GOT3 (cell line): ENCODE measurements at places on chromosomes 1 and 21.

DNA sequence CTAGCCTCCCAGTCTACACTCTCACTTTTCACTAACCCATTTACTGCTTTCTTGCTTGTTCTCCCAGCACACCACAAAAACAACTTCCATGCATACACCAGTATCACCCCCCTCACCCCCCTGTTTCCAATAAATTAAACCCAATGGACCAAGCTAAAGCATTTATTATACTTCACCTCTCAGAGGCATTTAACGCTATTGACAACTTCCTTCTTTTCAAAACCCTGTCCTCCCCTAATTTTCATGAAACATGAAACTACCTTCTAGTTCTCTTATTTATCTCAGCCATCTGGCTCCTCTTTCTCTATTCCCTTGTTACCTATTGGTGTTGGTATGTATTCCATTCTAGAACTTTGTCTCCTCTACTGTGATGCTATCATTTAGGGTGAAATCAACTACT lies 32.3 kb downstream of the PTPRC start:
- no peak for DNase-seq

DNA sequence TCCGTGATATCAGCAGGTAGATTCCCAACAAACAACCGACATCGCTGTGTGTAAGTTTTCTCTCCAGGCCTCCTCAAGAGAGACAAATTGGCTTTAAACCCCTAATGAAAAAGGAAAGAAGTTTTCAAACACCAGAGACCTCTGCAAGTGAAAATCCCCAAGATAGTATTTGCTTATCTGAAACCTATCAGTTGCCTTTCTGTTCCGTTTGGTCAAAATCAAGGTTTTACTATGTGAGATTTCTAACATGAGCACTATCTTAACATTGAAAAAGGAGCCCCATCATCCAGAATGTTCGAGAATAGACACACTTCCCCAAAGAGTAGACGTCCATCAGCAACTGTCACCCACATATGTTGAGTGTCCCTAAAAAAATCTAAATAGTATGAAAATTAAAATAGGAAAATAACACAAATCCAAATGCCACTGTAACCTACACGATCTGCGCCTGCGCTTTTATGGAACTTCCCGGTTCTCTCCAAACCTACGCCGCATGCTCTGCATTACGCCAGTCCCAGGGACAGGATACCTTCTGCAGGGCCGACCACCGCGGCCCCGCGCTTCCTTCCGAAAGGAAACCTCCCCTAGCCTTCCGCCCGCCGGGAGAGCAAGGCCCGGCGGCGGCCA lies 1.4 kb downstream of the SFPQ start:
- DNase-seq: no peak

- DNase-seq: no peak
Measured at GRCh38 chr1:112981426-112981825, 25.4 kb upstream of the SLC16A1 start.

DNA sequence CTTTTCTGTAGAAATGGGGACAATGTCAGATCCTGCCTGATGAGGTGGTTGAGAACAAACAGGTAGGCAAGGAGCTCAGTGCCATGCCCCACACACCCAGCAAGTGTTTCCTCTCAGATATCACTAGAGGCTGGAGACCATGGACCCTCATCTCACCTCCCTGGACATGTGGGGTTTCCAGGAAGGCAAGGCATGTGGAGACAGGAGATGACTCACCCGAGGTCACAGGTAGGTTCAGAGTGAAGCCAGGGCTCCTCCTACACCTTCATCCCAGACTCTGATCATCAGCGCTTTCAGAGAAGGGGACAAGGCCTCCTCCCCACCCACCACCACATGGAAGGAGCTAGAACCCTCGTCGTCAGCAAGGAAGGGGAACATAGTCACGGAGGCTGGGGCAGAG lies 69.2 kb downstream of the MATN1 start:
- no peak for DNase-seq

DNA sequence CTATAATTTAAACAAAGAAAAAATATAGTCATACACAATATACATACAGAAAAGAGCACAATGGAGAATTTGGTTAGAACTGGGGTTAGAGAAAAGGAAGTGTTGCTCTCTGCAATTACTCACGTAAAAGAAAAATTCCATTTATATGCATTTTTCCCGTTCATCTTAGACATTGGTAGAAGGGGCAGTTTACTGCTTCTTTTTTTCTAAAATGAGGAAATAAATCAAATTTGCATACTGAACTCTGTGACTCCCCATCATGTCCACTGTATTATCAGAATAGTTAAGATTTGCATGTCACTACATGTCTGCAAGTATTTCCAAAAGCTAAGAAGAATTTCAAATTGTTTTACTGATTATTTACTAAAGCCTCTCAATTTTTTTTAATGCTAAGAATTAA lies 44.1 kb upstream of the C1orf105 start:
- no peak for DNase-seq

- no peak for DNase-seq
Measured at GRCh38 chr1:241235256-241235897, 121.6 kb downstream of the RGS7 start.

- DNase-seq: no peak
Measured at GRCh38 chr1:56135069-56135863, 444.1 kb downstream of the PLPP3 start.

DNA sequence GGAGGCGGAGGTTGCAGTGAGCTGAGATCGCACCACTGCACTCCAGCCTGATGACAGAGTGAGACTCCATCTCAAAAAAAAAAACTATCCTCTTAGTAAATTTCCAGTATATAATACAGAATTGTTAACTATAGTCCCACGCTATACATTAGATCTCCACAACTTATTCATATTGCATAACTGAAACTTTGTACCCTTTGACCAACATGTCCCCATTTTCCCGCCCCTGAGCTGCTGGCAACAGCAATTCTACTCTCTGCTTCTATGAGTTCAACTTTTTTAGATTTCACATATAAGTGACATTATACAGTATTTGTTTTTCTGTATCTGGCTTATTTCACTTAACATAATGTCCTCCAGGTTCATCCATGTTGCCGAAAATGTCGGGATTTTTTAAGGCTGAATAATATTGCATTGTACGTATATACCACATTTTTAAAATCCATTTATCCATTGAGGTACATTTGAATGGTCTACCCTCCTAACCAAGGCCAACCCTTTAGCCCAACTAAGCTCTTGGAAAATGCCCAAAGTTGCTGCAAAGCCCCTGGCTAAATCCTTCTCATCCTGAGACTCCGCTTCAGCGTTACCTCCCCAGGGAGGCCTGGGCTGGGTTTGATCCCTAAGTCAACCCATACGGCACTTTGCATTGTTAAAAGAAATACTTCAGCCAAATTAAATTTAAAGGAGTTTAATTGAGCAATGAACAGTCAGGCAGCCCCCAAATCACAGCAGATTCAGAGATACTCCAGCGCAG lies 34.2 kb downstream of the NEK2 start:
- DNase-seq: no peak

- DNase-seq: no peak
Measured at GRCh38 chr1:9603766-9604753, 15.3 kb downstream of the TMEM201 start.

DNA sequence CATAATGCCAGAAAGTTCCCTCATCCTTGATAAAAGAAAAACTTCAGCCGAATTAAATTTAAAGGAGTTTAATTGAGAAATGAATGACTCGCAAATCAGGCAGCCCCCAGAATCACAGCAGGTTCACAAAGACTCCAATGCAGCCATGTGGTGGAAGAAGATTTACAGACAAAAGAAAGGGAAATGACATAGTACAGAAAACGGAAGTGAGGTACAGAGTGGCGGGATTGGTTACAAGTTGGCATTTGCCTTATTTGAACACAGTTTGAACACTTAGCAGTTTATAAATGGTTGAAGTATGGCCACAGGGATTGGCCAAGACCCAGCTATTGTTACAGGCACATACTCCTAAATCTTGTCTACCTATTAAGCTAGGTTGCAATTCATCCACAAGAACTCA lies 46.6 kb downstream of the HIVEP3 start:
- DNase-seq: no peak

GRCh38 chr1:24384251-24385090 lies 29.1 kb downstream of the STPG1 start:
- DNase-seq: no peak

DNA sequence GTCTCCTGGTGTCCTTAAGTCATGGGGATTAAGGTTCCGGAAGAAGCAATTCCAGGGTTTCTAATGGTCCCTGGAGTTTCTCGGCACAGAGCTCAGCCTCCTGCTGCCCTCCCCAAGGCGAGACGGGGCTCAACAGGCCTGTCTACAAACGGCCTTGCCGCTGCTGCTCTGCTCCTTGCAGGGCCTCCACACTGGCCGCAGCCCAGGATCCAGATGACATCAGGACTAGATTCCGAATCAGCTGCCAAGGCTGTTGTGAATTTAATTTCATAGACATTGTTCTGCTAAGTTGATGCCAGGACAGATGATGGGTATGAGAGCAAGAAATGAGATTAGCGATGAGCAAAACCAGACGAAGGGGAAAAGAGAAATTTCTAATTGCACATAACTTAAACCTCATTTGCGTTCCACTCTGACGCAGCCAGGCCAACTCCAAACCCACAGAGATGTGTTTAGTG lies 103.6 kb upstream of the BACE2 start:
- no peak for DNase-seq

- DNase-seq: no peak
Measured at GRCh38 chr21:45418301-45419071, 13.5 kb downstream of the COL18A1 start.

- DNase-seq: no peak
Measured at GRCh38 chr1:234000557-234001041, 96.1 kb downstream of the SLC35F3 start.

DNA sequence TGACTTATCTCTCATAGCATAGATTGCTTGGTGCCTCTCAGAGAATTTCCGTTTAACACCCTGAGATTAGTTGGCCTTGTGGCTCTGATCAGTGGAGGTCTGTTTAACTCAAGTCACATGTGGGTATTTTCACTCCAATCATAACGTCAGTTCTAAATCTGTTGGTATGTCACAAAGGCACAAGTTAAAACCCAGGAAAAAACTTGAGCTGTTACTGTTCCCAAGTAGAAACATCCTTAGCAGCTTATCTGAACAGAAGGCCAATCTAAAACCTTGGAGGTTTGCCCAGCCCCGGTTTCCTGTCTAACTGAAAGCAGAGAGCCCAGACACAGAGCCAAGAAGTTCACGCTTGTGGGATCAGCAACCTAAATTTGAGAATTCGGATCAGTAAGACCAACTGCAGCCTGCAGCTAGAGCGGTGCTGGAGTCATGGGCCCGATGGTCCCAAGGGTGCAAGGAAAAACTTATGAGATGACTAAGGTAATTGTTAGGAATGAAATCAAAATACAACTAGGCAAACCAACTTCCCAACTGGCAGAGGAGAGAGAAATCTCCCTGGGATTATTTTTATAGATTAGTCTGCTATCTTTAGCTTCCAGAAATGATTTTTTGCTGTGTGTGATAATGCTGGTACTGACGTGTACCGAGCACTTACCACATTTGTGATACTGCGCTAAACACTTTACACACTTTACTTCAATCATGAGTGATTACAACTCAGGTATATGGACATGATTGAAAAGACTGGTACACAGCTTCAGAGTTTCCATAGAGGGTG lies 90.2 kb upstream of the C1orf21 start:
- DNase-seq: peak; percentile 31

- DNase-seq: no peak
Measured at GRCh38 chr1:193543259-193543658, 356.8 kb upstream of the B3GALT2 start.

- DNase-seq: no peak
Measured at GRCh38 chr21:42336054-42336453, 14.7 kb downstream of the TFF2 start.

DNA sequence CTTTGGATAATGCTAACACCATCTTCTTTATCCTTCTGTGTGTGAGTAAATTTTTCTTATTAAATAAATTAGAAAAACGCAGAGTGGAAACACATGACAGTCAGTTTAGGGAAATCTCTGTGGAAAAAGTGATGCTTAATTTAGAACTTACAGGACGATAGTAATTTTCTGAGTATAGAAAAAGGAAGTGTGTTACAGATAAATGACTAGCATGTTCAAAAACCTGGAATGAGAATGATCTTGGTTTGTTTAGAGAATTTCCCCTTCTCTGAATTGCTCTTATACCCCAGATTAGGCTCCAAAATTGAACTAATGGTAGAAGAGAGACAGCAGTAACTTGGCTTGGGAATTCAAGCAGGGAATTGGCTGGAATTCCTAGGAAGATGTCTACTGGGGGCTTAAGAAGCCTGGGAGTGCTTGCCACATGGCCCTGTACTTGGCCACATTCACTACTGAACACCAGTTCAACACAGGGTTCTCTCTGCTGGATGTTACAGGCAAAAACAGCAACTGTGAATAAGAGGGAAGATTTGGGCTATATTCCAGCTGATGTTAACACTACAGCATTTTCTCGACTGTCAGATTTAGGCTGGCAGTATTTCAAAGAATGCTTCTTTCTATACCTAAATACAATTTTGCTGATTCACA lies 1004.2 kb downstream of the TTLL7 start:
- no peak for DNase-seq

- DNase-seq: no peak
Measured at GRCh38 chr1:248631354-248632008, 3.4 kb downstream of the OR2T11 start.

- no peak for DNase-seq
Measured at GRCh38 chr1:158180741-158181576, at the start of gene CD1D. TSS of gene CD1D (plus strand) at chr1:158180895. CDS start at chr1:158181102, 207 bp downstream.

DNA sequence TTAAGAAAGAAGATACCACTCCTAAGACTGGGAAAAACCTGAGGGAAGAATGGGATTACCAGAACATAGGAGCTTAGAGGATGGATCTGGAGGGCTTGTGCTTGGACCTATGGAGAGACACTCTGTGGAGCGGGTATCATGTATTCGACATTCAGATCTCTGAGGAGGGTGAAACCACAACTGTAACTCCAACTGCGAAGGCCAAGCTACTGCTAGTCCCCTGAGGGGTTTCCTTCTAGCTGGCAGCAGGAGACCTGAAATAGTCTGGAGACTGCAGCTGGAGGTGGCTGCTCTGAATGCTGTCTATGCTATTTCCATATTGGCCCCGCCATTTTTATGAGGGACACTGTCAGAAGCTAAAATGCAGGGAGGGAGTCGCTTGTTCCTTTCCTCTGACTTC lies 462.3 kb downstream of the PTPRC start:
- DNase-seq: no peak

DNA sequence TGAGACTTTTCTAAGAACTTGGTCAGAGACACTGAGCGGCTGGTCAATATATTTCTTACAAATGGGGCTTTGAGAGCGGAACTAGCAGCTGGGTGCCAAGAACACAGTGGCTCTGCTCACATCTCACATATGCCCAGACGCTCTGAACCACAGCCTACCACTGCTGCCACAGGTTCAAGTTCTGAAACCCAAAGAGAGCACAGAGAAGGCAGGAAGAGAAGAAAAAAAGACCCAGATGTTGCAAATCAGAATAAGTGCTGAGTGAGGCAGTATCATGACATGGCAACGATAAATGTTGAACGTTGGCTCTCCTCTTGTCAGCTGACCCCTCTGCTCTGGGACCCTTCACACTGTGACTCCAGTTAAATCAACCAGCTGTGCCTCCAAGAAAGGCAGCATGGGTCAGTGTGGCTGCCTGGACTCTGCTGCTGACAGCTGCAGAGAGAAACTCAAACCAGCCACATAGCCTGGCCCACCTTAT lies 26.4 kb downstream of the HIVEP3 start:
- DNase-seq: no peak

- DNase-seq: no peak
Measured at GRCh38 chr1:74356493-74356892, 121.3 kb downstream of the TNNI3K start.
